ENCODE measurements at places on chromosomes 12 and 14.

- no peak for DNase-seq
Measured at GRCh38 chr12:49964849-49965624, 3.4 kb downstream of the AQP5 start.

DNA sequence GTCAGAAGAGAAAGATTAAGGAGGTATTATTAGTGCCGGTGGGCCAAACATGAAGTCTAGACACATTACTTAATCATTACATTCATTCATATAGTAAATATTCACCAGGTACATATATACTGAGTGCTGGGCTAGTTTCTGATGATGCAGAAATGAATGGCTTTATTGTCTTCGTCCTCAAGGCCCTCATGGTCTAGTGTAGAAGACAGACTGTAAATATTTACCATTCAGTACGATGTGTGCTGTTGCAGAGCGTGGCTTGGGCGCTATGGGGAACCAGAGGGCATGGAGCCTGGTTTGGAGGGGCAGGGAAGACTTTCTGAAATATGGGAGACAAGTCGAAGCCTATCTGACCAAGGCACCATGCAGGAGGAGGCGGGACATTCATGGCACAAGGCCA lies 37.0 kb upstream of the TCL1B start:
- DNase-seq, result no peak

- DNase-seq, result no peak
Measured at GRCh38 chr14:65206448-65207096, 104.3 kb upstream of the MAX start.

DNA sequence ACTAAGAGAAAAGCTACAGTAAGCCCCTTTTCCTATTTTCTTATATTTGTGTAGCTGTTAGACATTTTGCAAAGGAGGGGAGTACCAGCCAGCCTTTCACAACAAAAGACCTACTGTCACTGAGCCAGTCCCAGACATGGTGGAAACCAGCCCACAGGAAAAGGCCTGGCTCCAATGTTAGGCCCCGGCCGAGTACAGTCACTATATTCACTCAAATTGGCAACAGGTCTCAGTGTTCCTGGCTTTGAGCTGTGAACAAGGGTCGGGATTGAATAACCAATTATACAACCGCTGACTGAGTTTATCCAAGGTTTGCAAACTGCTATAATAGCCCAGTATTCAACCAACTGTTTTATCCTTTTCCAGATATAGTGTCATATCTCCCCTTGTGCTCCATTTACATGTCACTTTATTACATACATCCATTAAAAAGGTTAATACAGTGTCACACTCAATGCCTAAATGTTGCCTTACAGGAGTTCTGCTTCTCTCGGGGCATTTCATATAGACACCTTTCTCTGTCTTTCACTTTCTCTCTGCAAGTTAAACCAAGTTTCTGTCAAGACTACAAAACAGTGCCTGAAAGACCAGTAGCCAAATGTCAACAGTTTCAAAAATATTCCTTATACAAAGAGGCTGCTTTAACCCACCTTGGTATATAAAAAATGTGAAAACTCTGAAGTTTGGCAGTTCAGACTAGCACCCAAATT lies 178.1 kb downstream of the SOX5 start:
- no peak for DNase-seq

- DNase-seq, result no peak
Measured at GRCh38 chr12:56995930-56996496, 10.3 kb downstream of the ZBTB39 start.

DNA sequence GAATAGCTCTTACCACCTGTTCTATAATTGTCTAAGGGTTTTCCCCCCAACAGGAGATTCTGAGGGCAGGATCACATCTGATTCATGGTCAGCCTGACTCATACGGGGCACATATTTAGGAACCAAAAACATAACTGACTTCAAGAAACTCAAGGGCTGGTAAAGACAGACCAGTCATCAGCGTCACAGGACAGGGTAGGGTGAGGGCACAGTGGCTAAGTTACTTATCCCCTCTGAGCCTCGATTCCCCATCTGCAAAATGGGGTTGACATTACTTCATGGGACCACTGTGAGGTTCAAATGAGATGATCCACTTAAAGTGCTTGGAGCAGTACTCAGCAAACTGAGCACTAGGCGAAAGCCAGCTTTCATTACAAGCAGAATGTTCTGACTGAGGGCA lies 606 bp downstream of the CINP start:
- DNase-seq, result peak; percentile 36

Data from GM12892 (cell line).